ENCODE measurements at places on chromosomes 7 and 10. TPM values are rescaled to one million over a fixed set of nuclear protein-coding genes. Genes with fewer than 3 reads are reported as not detected.

Gene PDLIM1
- 22.8 TPM for total RNA-seq

Gene PRKG1
- not detected for total RNA-seq

Gene FGFBP3
- total RNA-seq: 1.3 TPM

Gene OGA
- total RNA-seq: 145 TPM

Gene MMD2
- total RNA-seq: not detected

Gene MARVELD1
- 2.7 TPM for total RNA-seq

Gene SLC26A5
- total RNA-seq: not detected

Gene CCL26
- total RNA-seq: not detected

Gene PRKCQ
- 69.3 TPM for total RNA-seq

Gene IFIT2
- 14.8 TPM for total RNA-seq

Gene CDHR3
- total RNA-seq: 1.2 TPM

Gene NME8
- not detected for total RNA-seq

Gene ATOH7
- total RNA-seq: not detected

Gene SND1
- total RNA-seq: 171 TPM

Gene PSPH
- 13.7 TPM for total RNA-seq

Gene CCDC172
- not detected for total RNA-seq

Gene C10orf95
- total RNA-seq: not detected

Gene GDF10
- total RNA-seq: not detected

Gene DKK1
- total RNA-seq: not detected

Gene PRLHR
- total RNA-seq: not detected

Gene GCC1
- total RNA-seq: 22.0 TPM

Gene DPYSL4
- total RNA-seq: 5.4 TPM

Gene PTN
- total RNA-seq: not detected

Gene METTL27
- 3.7 TPM for total RNA-seq

Gene WNT2
- total RNA-seq: not detected

Gene SP8
- not detected for total RNA-seq

Gene IGFBP1
- total RNA-seq: not detected

Gene CFTR
- total RNA-seq: not detected

Gene IQUB
- total RNA-seq: not detected

Gene CYP2W1
- not detected for total RNA-seq

Gene NPSR1
- not detected for total RNA-seq

Gene SLC39A12
- total RNA-seq: not detected

Gene SLC18A3
- total RNA-seq: not detected

Gene H2BK1
- total RNA-seq: not detected

Gene PRR15
- not detected for total RNA-seq

Gene CREB5
- not detected for total RNA-seq

Gene DGKI
- 0.91 TPM for total RNA-seq

Gene SLC13A1
- not detected for total RNA-seq

Gene OPALIN
- not detected for total RNA-seq

Gene TRIM50
- not detected for total RNA-seq

Gene HOXA6
- not detected for total RNA-seq

Gene BLNK
- total RNA-seq: not detected

Gene SLC26A4
- total RNA-seq: 12.2 TPM

Data from activated CD4-positive, alpha-beta memory T cell treated with anti-CD3 and anti-CD28 coated beads, Interleukin-2, amount 10 ng/mL, durations not matched to agents 7 days and 5 days (primary cell).